Naive thymus-derived CD8-positive, alpha-beta T cell (primary cell): ENCODE measurements at places on chromosomes 7 and 10. TPM values are rescaled to one million over a fixed set of nuclear protein-coding genes. Genes with fewer than 3 reads are reported as not detected.

DNA sequence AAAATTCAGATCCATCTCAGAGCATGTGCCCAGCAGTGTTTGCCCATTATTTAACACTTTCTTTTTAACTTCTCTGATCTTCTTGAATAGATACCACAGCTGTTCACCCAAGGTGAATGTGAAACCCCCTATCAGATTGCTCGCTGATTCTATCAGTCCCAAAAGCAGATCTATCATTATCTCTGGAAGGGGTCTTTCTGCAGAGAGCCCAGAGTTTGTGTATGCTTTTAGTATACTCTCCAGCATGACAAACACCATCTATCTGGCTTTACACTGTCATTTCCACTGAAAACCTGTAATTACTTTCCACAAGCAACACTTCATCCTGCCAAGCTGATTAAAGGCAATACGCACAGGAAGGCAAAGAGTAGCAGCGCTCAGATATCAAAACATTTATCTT, 168.2 kb downstream of the CACNA2D1 start:
- DNase-seq = no peak

- peak; percentile 45 for DNase-seq
These were observed 31.6 kb downstream of the OGDH start for GRCh38 chr7:44637788-44638594.

- no peak for DNase-seq
These were observed 473.7 kb downstream of the TYW1 start for GRCh38 chr7:67470256-67470751.

GRCh38 chr10:71472912-71473311, 76.2 kb downstream of the CDH23 start:
- no peak for DNase-seq

WDR86 gene
- 0.47 TPM for total RNA-seq

DNA sequence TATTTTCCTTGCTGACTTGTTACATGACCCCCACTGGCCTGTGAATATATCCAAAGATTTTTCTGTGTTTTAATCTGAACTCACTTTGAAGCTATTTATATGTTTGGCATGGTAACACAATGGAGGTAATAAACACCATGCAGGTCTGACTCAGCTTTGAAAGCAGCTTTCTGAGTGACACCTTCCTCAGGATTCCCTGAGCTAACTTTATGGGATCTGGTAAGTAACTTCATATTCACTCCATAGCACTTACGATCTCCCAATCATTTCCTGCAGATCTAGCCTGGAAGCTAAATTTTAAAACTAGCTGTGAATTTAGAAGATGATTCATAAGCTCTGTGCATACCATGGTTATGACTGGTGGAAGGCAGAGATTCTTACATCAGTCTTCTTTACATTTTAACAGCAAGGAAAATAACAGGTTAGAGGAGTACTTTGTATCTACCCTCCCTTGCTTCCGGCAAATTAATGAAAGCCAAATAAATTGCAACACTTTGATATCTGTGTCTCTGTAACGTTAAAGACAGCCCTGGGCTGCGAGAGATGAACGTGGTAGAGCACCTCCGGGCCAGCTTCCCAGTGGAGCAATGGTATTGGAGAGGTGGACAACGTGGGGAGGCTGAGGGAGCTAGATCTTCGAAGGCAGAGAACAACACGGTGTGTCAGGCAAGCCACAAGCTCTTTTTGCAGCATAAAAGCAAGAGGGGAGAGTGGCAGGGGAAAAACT, 170.2 kb upstream of the KLF14 start:
- no peak for DNase-seq

DNA sequence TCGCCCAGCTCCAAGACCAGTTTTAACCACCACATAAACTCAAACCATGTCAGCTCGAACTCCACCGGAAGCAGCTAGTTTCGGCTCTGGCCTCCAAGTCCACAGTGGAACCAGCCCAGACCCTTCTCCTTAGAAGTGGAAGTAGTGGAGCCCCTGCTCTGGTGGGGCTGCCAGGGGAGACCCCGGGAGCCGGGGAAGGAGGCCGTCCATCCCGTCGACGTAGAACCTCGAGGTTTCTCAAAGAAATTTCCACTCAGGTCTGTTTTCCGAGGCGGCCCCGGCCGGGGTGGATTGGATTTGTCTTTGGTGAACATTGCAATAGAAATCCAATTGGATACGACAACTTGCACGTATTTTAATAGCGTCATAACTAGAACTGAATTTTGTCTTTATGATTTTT, 87.5 kb downstream of the RGS10 start:
- no peak for DNase-seq

MCM10 gene
- not detected for total RNA-seq

GRCh38 chr10:132698761-132699391, 87.1 kb downstream of the NKX6-2 start:
- DNase-seq = no peak

- DNase-seq = no peak
These were observed 18.2 kb upstream of the GPNMB start for GRCh38 chr7:23228412-23228811.

DNA sequence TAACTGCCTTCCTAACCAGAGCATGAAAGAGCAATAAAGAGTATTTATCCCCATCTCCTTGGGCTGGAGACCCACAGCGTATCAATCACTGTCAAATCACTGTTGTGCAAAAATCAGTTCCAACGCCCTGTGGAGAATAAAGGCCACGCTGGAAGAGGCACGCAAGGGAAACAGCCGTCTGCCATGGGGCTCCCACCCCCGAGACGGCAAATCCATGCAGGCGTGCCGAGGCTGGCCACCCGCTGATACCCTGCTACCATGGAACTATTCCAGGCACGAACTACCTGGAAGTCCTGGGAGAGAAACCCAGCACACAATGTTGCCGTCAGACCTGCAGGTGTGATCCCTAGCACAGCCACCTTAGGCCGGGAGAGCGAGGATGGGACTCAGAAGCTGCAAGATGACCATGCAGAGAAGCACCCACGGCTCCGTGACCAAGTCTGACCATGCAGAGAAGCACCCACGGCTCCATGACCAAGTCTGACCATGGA, 185.3 kb downstream of the DIP2C start:
- no peak for DNase-seq

- DNase-seq = no peak
These were observed 30.0 kb downstream of the NET1 start for GRCh38 chr10:5442065-5442989.

DNA sequence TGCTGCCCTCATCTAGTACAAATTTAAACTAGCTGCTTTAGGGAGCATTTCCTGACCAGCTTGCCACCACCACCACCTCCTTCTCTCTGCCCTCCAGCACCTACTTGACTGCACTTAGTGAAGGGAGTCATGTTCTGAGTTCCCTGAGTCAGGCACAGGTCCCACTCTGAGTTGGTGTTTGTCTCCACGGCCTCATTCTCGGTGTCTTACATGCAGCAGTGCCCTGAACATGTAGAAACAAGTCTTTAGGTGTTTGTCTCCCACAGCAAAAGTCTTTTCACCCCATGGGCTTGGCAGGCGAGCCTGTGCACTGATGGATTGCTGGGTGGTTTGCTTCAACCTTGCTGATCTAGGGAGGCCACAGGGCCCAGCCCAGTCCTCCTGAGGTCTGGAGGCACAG, 16.9 kb downstream of the TSPAN14 start:
- no peak for DNase-seq

DNA sequence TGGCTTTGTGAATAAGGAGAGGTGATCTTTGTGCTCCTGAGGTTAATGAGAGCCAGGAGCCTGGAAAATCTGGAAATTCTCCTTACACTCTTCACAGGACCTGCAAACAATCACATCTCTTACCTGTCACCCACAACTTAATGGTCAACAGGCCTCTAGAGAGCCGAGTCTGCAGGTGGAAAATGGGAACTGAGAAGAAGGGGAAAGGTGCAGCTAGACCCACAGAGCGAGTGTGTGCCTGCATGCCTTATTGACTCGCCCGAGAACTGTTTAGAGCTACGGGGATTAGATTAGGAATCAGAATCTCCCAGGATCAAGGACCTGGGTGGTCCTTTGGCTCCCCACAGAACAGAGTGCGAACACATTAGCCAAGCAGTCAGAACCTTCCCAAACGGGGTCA, 329.6 kb downstream of the PTEN start:
- DNase-seq = no peak

- no peak for DNase-seq
These were observed 22.8 kb downstream of the PWWP2B start for GRCh38 chr10:132419538-132420468.

DNA sequence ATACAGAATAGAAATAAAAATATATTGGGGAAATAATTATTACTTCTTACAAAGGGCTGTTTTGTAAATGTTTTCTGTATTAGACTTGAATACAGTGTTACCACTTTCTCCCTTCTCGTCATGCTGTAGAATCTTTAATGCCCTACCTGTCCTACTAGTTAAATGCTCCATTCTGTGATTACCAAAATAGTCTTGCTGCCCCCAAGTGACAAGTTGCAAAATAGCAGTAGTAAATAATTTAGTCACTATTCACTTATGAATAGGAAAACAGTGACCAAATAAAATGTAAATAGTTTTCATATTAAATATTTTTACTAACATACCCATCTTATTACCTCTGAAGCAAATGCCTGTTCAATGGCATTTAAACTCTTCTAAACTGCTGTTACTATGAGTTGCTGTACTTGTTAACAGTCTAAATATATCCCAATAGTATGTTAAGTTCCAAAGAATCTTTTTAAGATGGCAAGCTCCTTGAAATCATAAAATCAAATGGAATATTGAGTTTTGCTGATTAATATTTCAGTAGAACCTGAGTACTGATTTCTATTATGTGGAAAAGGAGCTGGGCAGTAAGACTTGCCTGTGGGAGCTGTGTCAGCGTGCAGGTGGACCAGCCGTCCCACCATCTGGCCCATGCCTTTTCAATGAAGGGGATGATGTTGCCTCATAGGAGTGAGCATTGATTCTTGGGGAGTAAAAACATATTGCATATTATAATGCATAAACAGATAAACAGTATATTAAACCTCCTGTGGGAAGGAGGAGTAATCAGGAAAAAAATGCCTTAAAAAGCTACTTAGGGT, 18.1 kb upstream of the OIT3 start:
- no peak for DNase-seq

- DNase-seq = no peak
These were observed 47.0 kb upstream of the EPC1 start for GRCh38 chr10:32393911-32394310.

DNA sequence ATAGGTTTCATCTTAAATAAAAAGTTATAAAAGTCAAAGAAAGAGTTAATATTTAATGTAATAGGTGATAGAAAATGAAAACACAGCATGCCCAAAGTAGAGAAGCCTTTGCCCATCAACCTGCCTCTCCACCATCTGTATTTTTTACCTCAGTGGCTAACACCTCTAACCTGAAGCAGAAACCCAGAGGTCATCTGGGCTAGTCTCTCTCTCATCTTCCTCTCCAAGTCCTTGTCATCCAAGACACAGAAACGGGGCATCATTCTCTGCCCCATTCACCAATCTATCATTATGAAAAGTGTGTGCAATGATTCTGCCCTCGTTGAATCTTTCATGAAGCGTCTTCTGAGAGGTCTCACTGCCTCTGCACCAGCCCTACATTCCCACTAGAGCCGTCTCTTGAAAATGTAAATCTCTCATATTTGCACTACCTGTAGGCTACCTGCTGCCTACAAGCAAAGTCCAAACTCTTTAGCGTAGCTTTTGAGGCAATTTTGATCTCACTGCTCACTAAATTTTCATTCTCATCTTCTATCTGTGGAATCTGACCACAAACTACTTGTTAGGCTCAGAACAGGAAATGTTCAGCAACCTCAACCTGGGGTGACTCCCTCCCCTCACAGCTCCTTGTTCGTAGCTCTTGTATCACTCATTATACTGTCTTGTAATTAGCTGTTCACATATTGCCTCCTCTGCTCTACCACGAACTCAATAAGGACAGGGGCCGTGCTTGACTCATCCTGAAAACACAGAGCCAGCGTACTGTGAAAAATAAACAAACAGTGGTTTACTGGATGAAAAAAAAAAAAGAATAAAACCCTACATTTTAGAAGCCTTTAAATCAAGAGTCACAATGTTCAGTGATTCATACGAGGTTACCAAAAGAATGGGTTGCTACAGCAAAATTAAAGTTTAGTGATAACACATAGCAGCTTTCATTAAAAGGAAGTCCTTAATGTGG, 83.1 kb downstream of the CTNNA3 start:
- DNase-seq = peak; percentile 75

DNA sequence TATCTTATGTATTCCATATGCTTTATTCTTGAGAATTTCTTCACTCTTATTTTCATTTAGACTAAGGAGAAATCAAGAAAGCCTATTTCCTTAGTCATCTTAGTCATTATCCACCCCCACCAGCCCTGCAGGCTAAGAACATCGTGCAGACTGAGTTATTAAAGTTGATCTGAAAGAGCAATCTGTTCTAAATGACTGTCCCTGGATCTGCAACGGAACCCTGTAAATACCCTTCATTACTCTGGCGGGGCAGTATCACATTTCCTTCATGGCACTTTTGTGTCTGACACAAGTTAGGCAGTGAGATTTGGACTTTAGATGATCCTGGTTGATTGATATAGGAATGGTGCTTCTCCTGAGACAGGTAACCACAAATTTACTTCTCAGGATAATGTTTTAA, 3.5 kb upstream of the MYPN start:
- no peak for DNase-seq

- no peak for DNase-seq
These were observed 51.3 kb downstream of the AOC1 start for GRCh38 chr7:150903606-150904005.

SFTPA1 gene
- not detected for total RNA-seq

GRCh38 chr7:92854501-92855238, 18.3 kb upstream of the CDK6 start:
- DNase-seq = no peak

IPMK gene
- total RNA-seq = 6.7 TPM

OR2A5 gene
- total RNA-seq = not detected

GPR85 gene
- total RNA-seq = not detected

STEAP1B gene
- total RNA-seq = not detected
